Right cardiac atrium (tissue), 5 donors: ENCODE measurements at places on chromosomes 7 and 10. TPM values are rescaled to one million over a fixed set of nuclear protein-coding genes. Genes with fewer than 3 reads are reported as not detected.
A peak's percentile ranks its signal among the peaks of the same experiment; 100 is the strongest.

DNA sequence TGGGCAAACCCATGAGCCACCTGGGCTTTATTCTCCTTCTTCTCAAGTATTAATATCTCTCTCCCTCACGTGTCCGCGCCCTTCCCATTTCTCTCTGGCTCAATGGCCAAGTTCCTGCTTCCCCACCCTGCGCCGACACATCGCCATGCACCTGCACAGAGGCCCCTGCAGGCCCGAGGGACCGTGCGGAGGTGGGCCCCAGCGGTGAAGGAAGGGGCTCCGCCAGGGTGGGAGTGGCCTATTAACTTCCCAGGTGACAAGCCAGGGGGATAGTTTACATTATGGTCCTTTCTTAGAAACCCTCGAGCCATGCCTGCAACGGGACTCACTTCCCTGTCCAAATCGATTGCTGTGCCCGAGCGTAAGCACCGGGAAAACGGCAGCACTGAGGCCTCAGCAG lies 110.0 kb upstream of the ADARB2 start:
- DNase-seq = no peak

DNA sequence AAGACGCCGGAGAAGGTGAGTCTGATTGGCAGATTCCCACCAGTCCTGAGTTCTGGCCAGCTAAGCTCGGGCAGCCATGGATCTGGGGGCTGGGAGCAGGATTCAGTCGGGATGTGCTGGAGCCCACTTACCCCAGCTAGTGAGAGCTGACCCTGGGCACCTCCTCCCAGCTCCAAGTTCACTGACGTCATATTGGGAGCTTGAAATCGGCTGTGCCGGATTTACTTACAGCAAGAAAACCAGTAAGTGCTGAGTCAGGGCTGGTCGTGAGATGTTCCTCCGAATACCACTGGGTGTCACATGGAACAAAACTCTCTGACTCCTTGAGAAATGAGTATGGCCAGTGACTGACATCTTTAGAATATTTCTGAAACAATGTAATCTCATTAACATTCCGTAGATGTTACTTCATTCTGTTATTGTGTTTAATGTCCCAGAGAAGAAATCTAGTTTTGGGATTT lies 621.2 kb downstream of the SDK1 start:
- no peak for DNase-seq

DNA sequence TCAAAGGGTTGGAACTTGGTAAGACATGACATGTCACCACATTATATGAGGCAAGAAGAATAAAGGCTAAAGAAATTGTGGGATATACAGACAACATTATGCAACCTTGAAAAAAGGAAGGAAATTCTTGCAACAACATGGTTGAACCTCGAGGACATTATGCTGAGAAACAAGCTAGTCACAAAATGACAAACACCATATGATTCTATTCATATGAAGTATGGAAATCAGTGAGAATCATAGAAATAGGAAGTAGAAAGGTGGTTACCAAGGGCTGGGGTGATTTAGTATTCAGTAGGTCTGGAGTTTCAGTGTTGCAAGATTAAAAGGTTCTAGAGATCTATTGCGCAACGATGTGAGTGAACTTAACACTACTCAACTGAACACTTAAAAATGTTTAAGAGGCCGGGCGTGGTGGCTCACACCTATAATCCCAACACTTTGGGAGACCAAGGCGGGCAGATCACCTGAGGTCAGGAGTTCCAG lies 126.9 kb upstream of the TBX20 start:
- DNase-seq = no peak

GRCh38 chr10:132388891-132389432 lies 8.0 kb upstream of the PWWP2B start:
- peak; percentile 81 for DNase-seq

- DNase-seq = no peak
Measured at GRCh38 chr10:117550599-117551329, 8.2 kb downstream of the EMX2 start.

DNA sequence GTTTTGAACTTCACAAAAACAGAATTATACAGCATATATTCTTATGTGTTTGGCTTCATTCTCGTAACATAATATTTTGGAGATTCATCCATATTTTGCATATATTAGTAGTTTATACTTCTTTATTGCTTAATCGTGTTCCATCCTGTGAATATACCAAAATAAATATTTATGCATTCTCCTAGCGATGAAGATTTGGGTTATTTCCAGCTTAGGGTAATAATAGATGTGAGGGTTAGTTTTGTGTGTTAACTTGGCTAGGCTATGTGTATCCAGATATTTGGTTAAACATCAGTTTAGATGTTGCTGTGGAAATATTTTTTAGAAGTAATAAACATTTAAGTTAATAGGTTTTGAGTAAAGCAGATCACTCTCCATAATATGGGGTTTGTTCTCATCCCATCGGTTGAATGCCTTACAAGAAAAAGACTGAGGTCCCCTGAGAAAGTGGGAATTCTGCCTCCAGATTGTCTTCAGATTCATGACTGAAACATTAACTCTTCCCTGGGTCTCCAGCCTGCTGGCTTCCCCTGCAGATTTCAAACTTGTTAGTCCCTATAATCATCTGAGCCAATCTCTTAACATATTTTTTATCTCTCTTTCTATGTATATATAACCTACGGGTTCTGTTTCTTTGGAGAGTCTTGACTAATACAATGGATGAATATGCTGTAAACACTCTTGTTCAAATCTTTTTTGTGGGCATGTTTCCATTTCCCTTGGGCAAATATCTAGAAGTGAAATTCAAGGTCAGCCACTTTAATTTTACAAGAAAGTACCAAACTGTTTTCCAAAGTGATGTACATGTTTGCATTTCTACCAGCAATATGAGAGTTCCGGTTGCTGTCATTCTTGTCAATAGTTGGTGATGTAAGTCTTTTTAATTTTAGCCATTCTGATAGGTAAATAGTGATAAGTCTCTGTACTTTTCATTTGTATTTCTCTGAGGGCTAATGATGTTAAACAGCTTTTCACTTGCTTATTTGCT lies 48.7 kb downstream of the PDK4 start:
- no peak for DNase-seq

DNA sequence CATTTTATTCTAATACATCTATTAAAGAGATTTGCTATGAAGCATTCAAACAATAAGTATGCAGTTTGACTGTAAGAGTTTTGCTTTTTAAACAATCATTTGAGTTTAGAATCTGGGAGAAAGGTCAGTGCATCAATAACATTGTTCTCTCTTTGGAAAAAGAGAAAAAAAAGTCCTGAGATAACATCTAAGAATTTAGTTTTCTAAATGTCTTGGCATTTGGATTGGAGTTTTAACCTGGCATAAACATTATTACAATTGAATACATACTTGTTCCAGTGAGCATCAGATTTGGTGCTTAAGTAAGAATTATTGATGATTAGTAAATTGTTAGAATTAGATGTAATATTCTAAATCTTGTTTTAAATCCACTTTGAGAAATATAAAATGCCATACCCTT lies 47.2 kb upstream of the AKR1E2 start:
- no peak for DNase-seq

Gene FAM25A
- polyA plus RNA-seq = not detected

- DNase-seq = no peak
Measured at GRCh38 chr7:95899919-95900513, 127.7 kb downstream of the DYNC1I1 start.

GRCh38 chr7:50069613-50070012 lies 23.4 kb downstream of the ZPBP start:
- peak; percentile 68 for DNase-seq

Gene FRG2B
- not detected for polyA plus RNA-seq

DNA sequence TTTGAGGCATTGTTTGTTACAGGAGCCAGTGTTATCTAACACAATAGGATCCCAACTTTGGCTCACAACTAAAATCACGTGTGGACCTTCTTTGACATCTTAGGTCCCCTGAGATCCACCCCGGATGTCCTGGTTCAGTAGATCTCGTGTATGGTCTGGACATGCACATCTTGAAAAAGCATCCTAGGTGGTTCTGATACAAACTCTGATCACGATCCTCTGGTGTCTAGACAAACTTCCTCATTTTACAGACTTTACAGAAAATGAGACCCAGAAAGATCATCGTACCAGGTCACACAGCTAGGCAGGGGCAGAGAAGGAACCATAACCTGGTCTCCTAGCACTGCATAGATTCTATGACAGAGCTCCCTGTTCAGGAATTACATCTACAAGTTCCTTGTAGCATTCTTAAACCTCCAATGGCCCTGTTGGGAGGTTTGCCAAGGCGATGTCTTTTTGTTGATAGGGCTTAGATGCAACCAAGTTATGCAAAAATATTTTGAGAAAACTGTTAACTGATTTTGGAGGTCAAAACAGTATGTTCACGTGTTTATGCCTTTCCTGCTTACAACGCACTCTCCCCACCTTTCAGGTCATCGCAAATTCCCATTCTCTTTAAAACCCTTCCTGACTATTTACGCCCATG lies 30.8 kb upstream of the CHST15 start:
- no peak for DNase-seq

DNA sequence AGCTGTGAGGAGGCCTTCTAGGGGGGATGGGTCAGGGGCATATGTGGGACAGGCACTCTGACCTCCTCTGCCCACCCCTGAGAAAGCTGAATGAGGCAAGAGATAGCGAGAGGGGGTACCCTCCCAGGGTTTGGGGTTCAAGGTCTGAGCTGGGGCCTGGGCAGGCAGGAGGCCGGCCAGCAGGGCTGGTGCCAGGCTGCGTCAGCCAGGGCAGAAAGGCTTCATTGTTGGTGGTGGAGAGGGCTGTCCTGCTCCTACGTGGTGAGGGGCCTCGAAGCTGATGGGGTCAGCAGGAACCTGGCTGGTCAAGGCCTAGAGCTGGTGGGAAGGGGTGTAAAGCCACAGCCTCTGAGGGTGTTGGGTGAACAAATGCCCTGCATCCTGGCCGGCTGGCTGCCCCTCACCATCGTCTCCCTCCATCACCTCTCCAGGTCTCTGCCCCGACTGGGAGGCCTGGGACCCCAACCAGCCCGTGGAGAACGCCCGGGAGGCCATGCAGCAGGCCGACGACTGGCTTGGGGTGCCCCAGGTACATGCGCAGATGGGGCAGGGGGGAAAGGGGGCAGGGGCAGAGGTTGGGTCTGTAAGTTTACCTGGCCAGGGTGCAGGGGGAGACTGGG lies 6.6 kb downstream of the FLNC start:
- DNase-seq = no peak

GRCh38 chr7:34558022-34558421 lies 100.0 kb upstream of the NPSR1 start:
- DNase-seq = no peak

DNA sequence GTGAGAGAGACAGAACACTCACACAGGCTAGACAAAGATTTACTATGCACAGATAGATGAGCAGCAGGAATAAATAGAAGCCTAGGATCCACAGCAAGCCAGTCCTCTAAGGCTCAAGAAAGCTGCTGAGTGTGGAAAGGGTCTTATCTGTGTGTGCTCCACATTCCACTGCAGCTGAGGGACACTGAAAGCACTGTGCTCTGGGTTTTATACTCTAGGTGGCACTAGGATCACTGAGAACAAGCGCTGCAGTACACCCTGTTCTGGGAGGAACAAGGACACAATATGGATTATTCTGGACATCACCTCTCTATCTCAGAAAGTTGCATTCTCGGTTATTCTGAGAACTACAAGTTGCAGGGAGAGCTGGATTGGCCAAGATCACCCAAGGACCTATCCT lies 4.9 kb upstream of the KLHL7 start:
- no peak for DNase-seq
